ENCODE measurements at places on chromosomes 12 and 14.

GRCh38 chr12:53078425-53079225 lies 565 bp downstream of the SPRYD3 start:
- peak; percentile 16 for ATAC-seq

DNA sequence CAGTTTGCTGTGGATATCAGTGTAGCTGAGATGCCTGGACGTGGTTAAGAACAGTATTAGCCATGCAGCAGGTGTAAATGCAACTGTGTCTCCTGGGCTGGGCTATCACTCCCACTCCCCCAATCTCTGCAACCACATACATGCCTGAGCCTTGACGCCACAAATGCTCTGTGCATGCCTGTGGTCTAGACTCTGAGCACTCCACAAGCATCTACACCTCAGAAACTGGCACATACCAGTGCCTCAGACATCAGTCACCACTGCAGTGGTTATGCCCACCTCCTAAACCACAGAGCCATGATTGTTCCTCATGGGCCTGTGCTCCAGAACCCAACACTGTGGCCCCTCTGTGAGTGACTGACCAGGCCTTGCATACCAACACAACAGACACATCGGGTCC lies 226.8 kb upstream of the ALG10 start:
- ATAC-seq = no peak

GRCh38 chr12:57063991-57064685 lies 14.2 kb upstream of the MYO1A start:
- ATAC-seq = peak; percentile 92

- ATAC-seq = no peak
Observed at GRCh38 chr14:60514741-60515491, 6.0 kb downstream of the SIX6 start.

DNA sequence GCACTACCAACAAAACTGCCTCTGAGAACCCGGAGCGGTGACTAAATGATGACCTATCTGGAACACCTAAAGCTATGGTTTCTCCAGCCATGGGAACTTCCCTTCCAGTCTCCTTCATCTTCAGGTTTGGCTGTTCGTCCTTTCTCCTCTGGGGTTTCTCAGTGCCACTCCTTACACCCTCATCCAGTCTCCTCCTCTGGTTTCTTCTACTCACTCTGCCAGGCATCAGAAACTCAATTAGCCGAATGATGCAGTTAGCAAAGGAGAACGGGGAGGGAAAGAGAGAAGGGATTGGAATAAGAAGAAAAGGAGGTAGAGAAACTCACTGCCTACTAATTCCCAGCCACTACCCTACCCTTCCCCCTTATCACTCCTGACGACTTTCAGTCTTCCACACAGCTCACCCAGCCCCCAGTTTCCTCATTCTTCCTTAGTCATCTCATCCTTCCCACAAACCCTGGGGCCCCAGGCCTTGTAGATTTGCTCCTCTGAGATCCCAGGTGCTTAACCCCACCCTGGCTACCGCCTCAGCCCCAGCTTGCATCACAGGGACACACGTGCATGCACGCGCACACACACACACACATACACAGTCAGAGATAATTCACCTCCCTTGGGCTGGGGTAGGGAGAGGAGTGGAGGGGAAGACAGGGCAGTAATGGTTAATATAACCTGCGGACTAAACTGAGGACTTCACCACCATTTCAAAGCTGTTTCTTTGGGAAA lies 13.0 kb downstream of the FGD6 start:
- no peak for ATAC-seq
